ENCODE measurements at places on chromosomes 1 and 21.

GRCh38 chr1:224640018-224640417 is 23.9 kb downstream of the CNIH3 start:
- DNase-seq = peak; percentile 69

- no peak for DNase-seq
Observed at GRCh38 chr1:26771643-26772321, 16.0 kb upstream of the PIGV start.

- DNase-seq = no peak
Observed at GRCh38 chr1:235954306-235955283, 87.9 kb upstream of the LYST start.

- DNase-seq = no peak
Observed at GRCh38 chr1:163614361-163614760, 292.6 kb downstream of the NUF2 start.
